ENCODE measurements at places on chromosomes 6 and 20. TPM values are rescaled to one million over a fixed set of nuclear protein-coding genes. Genes with fewer than 3 reads are reported as not detected.

GRCh38 chr6:96990462-96990861, 65.9 kb downstream of the KLHL32 start:
- H3K27me3 ChIP-seq = no peaks in the 10 kb centered on the region
- no peak for DNase-seq
- H3K4me1 ChIP-seq = no peaks in the 10 kb centered on the region
- no peak overlapping the region for H3K27ac ChIP-seq
- peaks cover 9% of the 10 kb centered on the region for H3K36me3 ChIP-seq

GRCh38 chr6:15132167-15132566, 113.7 kb upstream of the JARID2 start:
- H3K27ac ChIP-seq = peak overlapping the region; percentile 32
- DNase-seq = no peak
- no peaks in the 10 kb centered on the region for H3K36me3 ChIP-seq
- peaks cover 57% of the 10 kb centered on the region for H3K4me1 ChIP-seq

DNA sequence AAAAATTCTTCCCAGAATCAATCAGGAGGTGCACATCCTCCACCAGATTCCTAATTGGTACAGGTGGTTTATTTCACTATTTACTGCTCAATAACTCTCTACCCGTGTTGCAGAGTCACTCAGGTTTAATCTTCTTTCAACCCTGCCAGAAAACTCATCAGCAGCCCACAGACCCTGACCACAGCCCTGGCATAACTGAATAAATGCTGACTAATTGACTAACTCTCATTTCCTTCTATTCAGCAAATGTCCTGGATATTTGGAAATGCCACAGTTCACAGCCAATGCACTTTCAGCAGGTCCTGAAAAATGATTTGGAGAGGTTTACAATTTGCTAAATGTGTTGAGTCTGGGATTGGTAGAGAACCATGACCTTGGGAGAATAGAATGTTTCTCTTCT, 62.3 kb downstream of the TRMT6 start:
- H3K4me1 ChIP-seq = no peaks in the 10 kb centered on the region
- no peak overlapping the region for H3K27ac ChIP-seq
- no peaks in the 10 kb centered on the region for H3K36me3 ChIP-seq
- peaks cover 9% of the 10 kb centered on the region for H3K27me3 ChIP-seq
- DNase-seq = no peak

- H3K27ac ChIP-seq = no peak overlapping the region
- H3K4me3 ChIP-seq = no peak overlapping the region
- no peaks in the 10 kb centered on the region for H3K4me1 ChIP-seq
- peaks cover 24% of the 10 kb centered on the region for H3K27me3 ChIP-seq
- DNase-seq = no peak
- H3K36me3 ChIP-seq = peaks cover 1% of the 10 kb centered on the region
Measured at GRCh38 chr6:112196306-112196705, 58.1 kb downstream of the LAMA4 start.

GRCh38 chr6:100078509-100078908, 84.5 kb upstream of the MCHR2 start:
- no peak overlapping the region for H3K27ac ChIP-seq
- no peaks in the 10 kb centered on the region for H3K4me1 ChIP-seq
- DNase-seq = no peak
- no peaks in the 10 kb centered on the region for H3K36me3 ChIP-seq
- no peaks in the 10 kb centered on the region for H3K27me3 ChIP-seq
- no peak overlapping the region for H3K4me3 ChIP-seq

DNA sequence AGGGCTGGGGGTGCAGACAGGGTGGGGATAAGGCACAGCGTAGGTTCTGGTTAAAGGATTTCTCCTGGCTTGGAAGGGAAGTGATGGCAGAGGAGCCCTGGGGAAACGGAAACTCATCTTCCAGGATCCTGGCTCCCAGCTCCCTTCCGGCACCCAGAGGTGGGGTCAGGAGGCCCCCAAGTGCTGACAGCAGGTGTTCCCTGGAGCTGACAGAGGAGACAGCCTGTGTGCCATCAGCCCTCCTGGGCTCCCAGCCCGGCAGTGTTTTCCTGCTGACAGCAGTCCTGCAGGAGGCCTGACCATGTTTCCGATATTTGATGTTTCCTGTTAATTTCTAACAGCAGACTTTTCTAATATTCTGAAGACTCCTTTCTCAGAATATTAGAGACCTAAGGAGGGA, 277.3 kb downstream of the TAF4 start:
- H3K4me3 ChIP-seq = no peak overlapping the region
- no peak overlapping the region for H3K27ac ChIP-seq
- H3K4me1 ChIP-seq = no peaks in the 10 kb centered on the region
- no peaks in the 10 kb centered on the region for H3K36me3 ChIP-seq

DNA sequence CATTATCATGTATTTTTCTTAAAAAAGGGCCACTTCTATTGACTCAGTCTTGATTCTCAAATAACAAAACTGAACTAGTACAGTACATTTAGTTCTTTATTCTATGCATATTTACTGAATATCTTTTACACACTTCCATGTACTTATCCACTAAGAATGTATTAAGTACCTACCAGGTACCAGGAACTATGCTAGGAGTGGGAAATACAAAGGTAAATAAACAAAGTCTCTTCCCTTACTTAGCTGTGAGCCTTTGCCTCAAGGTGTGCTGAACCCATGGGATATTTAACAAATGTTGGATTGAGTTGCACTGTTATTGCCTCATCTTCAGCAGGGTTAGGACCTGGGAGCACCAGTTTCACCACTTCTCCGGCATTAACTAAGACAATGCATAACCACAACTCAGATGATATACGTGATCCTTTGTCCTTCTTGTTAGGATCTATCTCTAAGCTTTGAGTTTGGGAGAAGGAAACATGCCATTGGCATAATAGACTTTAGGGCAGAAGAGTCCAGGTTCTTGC, 533.9 kb downstream of the TFAP2B start:
- DNase-seq = no peak
- H3K36me3 ChIP-seq = no peaks in the 10 kb centered on the region
- H3K4me1 ChIP-seq = no peaks in the 10 kb centered on the region
- no peak overlapping the region for H3K27ac ChIP-seq
- H3K27me3 ChIP-seq = no peaks in the 10 kb centered on the region

Gene PSORS1C1
- total RNA-seq = not detected
